ENCODE measurements at places on chromosomes 4 and X.

DNA sequence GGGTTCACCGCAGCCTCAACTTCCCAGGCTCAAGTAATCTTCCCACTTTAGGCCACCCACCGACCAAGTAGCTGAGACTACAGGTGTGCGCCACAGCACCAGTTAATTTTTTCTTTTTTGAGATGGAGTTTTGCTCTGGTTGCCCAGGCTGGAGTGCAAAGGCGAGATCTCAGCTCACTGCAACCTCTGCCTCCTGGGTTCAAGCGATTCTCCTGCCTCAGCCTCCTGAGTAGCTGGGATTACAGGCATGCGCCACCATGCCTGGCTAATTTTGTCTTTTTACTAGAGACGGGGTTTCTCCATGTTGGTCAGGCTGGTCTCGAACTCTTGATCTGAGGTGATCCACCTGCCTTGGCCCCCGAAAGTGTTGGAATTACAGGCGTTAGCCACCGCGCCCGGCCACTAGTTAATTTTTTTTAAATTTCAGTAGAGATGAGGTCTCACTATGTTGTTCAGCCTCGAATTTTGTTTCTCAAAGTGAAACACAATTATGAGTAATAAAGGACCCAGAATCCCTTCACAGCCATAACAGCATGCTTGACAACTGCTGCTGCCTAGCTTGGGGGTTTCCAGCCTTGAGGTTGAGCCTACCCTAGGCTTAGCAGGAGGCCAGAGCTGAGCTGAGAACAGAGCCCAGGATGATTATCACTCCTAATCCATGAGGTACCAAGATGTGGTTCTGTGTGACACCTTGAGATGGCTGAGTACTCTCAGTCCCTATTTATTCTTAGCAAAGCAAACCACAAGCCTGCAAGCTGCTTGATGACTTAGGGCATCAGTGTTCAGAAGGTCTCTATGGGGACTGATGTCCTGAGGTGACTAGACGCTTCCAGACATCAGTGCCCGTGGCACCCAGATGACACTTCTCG lies 41.6 kb upstream of the NKRF start:
- no peak for ATAC-seq

DNA sequence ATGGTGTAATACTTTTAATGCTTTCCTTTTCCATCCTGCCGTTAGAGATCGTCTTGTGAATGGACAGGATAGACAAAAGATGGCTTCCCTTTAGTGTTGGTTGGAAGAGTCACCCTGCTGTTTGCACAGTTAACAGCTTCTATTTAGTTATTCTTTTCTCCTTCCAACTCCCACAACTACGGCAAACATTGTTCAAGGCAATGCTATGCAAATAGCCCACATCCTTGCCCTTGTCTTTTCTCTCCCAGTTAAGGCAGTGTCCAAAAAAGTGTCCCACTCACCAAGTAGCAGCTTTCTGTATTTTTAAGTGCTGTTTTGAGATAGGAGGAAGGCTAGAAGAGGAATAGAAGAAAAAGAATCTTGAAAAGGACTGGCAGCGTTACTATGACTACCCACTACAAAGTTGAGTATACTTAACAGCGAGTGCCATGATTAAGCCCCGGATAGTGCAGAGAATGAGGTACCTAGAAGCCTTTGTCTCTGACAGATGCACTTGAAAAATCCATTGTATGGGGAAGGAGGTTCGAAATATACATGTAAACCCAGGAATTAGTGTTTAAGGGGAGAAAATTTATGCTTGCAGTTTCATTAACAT lies 12.1 kb upstream of the RUFY3 start:
- ATAC-seq: no peak

DNA sequence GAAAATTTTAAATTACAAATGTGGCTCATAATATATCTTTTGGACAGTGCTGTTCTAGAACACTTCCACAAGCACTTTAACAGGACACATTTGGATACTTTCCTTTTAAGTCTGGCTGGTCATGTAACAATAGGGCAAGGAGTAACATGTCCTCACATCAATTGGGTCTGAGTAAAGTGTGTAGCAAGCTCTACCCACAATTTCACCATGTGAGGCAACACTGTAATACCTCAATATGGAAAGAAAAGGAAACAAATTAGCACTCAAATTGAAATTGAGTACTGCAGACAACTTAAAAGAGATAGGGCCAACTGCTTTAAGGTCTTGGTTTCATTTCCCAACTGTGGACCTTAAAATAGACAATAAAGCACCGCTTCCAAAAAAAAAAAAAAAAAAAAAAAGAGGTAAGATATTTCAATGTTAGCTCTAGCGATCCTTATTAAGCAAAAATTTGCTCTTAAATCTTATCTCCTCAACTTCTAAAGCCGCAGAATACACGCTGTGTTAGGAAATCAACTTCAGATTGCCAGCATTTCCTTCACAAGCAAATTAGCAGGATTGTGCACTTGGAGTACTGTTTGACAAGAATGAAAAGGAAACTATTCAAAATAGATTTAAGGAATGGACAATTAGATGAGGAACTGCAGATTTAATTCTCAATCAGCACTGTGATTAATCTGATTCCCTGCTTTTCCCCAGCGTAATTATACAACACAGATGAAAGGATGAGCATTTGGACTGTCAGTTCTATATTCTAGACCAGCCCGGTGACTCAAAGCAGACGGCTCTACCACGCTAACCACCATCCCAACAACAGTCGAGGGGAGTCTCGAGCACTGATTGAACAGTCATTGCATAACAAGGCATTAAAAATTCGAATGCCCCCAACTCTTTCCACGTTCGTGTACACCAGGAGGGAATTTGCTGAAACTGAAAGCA lies 1.6 kb downstream of the CASK start:
- peak; percentile 65 for ATAC-seq

DNA sequence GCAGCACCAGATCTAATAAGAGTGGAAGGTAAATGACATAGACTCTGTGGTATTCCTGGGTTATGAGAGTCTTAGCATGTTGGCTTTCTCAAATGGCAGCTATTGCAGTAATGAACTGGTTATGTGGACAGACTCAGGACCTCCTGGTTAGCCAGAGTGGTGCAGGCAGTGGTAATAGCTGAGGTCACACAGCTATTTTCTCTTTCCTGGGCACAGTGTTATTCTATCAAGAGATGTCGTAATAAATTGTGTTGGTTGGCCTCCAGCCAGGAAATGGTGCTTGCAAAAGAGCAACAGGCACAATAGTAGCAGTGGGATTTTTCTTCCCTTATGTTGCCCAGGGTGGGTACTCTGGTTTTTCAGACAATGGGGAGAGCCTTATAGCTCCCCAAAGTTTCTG lies 279.2 kb upstream of the FGF16 start:
- no peak for ATAC-seq

- ATAC-seq: no peak
Observed at GRCh38 chr4:127668770-127669169, 36.0 kb downstream of the INTU start.

All from SK-N-SH treated with all-trans-retinoic acid at 6 μM for 48 hours (cell line).